ENCODE measurements at places on chromosomes 2 and 18.

GRCh38 chr2:181240844-181241243, 216.3 kb upstream of the ITGA4 start:
- ATAC-seq, result no peak

DNA sequence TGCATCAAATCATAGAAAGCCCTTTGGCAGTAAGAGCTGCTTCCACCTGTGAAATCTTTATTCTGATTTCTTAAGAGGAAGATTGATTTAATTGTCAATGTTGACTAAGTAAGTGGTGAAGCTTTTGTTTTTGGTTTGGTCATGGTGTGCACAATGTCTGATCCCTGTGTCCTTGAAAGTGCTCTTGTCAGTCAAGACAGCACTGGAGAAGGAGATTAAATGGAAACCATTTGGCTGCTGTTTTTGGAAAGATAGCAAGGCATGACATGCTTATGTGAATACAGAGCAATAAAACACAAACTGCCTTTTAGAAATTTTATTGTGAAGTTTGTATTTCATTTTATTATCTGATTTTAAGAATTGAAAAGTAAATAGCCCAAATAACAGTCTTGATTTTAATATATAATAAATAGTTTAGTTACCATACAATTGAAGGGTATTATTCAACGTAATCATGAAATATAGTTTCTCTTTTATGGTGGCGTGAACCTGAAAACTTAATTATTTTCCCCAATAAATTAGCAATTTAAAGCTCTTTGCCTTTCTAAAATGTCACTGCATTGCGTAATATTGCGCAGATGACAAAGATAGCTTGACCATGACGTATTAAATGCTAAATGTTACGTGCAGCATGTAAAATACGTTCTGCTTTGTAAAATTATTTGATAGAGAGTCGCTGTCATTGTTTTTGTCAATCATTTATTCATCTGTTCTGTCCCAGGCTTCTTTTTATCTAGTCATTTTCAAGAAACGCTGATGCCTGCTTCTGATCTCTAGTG, 69.0 kb downstream of the GULP1 start:
- ATAC-seq, result no peak

GRCh38 chr2:35784777-35785176, 570.8 kb upstream of the CRIM1 start:
- ATAC-seq, result no peak

DNA sequence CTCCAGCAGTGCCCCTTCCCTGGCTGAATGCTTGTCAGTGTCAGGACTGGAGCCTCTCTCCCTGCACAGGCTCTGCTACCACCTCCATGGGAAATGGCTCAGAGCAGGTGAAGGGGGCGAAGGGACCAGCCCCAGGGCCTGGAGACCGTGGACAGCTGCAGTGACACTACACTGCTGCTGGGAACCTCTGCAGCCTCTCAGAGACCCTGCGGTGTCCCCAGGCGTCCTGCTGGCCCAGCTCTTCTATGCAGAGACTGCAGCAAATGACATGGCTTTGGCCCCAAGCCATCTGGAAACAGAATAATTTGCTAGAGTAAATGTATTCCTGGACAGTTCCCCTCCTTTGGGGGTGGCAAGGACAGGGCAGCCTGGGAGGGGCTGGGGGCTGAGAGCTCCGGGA, 53.2 kb downstream of the CIB4 start:
- no peak for ATAC-seq

DNA sequence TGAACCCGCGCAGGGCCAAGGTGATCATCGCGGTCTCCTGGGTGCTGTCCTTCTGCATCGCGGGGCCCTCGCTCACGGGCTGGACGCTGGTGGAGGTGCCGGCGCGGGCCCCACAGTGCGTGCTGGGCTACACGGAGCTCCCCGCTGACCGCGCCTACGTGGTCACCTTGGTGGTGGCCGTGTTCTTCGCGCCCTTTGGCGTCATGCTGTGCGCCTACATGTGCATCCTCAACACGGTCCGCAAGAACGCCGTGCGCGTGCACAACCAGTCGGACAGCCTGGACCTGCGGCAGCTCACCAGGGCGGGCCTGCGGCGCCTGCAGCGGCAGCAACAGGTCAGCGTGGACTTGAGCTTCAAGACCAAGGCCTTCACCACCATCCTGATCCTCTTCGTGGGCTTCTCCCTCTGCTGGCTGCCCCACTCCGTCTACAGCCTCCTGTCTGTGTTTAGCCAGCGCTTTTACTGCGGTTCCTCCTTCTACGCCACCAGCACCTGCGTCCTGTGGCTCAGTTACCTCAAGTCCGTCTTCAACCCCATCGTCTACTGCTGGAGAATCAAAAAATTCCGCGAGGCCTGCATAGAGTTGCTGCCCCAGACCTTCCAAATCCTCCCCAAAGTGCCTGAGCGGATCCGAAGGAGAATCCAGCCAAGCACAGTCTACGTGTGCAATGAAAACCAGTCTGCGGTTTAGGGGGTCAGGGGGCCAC, 897 bp downstream of the GPR45 start:
- no peak for ATAC-seq

- no peak for ATAC-seq
These were observed 65.4 kb downstream of the PID1 start for GRCh38 chr2:229205704-229206103.

- ATAC-seq, result no peak
These were observed 90.3 kb downstream of the AKAIN1 start for GRCh38 chr18:5106730-5107129.

- ATAC-seq, result no peak
These were observed 26.3 kb upstream of the TMEM182 start for GRCh38 chr2:102735416-102736109.

GRCh38 chr2:235493775-235494715, at the start of gene AGAP1:
TSS of gene AGAP1 (plus strand) at chr2:235494043.
- ATAC-seq, result peak; percentile 96

DNA sequence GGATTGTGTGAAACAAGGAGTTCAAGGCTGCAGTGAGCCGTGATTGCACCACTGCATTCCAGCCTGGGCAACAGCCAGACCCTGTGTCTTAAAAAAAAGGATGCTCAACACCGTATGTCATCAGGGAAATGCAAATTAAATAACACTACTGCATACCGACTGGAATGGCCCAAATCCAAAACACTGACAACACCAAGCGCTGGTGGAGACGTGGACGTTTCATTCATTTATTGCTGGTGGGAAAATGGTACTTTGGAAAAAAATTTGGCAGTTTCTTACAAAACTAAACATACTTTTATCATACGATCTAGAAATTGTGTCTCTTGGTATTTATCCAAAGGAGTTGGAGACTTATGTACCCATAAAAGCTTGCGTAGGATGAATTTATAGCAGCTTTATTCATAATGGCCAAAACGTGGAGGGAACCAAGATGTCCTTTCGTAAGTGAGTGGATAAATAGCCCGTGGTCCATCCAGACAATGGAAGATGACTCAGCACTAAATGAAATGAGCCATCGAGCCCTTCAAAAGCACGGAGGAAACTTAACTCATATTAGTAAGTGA, 24.2 kb downstream of the NEU4 start:
- ATAC-seq, result no peak

- no peak for ATAC-seq
These were observed 73.8 kb downstream of the HDAC4 start for GRCh38 chr2:239326831-239327535.

GRCh38 chr18:67074309-67074708, 442.2 kb downstream of the DSEL start:
- no peak for ATAC-seq

DNA sequence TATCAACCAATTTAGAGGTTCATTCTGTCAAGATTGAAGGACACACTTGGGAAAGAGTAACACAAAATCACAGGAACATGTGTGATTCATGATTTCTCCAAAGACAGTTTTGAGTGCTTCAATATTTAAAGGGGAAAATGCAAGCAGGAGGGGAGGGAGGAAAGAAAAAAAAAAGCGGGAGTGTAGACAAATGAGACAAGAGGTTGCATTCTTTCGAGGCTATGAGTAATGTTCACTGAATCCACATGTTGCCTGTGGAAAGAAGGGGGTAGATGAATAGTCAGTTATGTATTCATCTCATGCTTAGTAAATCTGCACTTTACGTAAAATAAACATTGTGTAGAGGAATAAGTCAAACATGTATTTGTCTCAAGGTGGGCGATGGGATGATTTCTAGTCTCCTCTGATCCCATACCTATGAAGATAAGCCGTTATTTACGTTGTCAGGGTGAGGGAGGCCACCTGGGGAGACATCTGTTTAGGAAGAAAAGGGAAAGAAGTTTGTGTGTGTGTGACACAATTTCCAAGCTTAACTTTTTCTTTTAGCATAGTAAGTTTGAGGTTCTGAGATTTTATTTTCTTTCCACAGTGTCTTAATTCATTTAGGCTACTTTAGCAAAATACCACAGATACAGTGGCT, 211.0 kb upstream of the ZC3H15 start:
- no peak for ATAC-seq

DNA sequence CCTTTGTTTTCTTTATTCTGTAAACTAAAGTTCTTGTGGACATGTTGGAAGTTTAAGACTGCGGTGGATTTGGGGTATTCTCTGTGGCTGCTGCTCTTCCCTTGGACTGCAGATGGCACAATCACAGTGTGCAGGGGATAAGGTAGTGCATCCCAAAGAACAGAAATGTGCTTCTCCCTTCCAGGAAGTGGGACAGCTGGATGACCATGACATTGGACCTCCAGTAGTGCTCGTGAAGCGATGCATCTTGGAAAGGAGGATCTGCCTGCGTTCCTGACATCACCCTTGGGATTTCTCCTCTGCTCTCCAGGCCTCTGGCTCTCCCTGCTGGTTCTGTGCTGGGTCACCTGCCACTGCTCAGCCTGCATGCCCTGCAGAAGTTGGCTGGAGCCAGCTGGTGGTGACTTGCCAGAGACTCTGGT, 109.9 kb downstream of the SLC4A3 start:
- no peak for ATAC-seq

DNA sequence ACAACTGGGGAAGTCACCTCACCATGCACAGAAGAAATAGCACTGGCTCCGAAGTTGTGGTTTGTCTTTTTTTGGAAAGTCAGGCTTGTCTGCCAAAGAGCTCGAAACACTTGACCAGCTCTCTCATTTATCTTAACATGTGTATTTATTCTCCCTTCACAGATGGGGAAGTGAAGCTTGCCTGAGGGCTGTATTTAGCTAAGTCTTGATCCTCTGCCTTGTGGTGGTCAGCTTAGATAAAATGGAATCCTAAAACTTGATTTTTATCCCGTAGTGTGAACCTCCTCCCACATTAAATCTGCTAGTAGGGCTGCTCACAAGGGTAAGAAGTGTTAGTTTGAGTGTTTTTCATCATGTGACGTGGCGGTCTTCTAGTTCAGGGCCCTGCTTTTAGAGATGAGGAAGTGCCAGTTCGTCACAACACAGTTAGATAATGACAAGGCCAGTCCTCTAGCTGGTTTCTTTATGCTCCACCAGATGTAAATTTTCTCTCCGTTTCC, 89.7 kb downstream of the TMEM247 start:
- peak; percentile 57 for ATAC-seq

DNA sequence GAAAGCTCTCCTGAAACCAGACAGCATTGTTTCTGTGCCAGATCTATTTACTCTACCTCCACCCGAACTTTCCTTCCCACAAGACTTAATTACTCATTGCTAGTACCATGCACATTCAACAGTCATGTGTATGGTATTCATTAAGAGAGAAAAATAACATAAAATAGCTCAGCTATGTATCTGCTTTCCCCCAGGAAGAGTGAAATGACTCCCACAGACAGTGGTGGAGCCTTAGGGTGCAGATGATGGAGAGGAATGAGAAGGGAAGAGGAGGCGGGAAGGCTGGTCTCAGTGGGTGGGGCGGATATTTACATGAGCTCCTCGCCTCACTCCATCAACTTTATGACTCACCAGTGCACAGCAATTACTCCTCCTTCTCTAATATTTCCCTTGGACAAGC, 724.5 kb downstream of the EPHA4 start:
- no peak for ATAC-seq

- ATAC-seq, result no peak
These were observed 74.7 kb upstream of the MAP4K3 start for GRCh38 chr2:39511605-39512433.

DNA sequence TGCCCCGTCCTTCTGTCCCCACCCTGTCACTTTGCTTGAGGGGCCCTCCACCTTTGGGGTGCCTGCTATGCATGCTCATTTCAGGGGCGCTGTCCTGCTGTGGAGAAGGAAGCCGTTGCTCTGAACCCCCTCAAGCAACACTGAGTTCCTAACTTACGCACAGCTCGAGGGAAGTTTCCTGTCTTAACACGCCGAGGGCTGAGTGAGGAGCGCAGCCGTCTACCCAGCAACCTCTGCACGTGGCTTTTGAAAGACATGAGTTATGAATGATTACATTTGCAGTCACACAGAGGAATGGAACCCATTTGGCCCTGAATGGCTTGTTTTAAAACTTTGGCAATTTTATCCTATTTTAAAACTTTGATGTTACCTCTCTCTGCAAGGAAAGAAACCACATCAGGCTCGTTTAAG, 14.0 kb downstream of the RAMP1 start:
- peak; percentile 31 for ATAC-seq

- peak; percentile 7 for ATAC-seq
These were observed 36.8 kb upstream of the RIOK3 start for GRCh38 chr18:23416298-23416697.

DNA sequence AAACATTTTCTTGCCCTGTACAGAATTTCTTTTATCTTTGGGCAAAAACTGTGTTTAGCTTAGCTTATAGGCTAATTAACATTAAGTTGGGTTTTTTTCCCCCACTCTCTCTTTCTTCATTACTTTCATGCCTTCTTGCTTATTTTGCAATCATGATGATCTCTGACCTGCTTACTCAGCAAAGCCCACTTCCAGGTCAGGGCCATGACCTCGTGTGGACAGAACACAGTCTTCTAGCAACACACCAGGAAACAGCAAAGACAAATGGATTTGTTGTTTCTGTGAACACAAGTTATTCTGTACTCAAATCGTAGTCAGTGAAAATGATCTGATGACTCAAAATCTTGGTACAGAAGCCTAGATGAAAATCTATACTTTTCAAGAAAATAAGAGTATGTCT, 60.7 kb downstream of the SPATS2L start:
- ATAC-seq, result no peak

DNA sequence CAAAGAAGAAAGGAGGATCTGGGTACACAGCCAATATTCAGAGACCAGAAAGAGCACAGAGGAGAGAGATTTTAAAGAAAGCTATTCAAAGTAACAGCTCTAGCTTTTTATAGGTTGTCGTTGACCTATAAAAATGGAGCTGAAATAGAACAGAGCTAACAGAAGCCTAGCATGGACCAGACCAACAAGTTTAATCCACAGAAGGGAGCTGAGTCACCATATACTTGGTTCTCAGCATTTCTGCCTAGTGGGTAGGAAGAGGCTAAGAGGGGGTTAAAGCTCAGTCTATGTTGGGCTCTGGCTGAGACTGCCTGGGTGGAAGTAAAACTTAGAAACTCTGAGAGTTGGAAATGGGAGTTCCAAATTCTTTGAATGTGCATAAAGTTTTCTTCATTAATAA, 678.0 kb upstream of the CDH2 start:
- ATAC-seq, result no peak

- peak; percentile 72 for ATAC-seq
These were observed 116.7 kb upstream of the MGAT5 start for GRCh38 chr2:134137182-134137611.
